ENCODE measurements at places on chromosomes 2 and 18.

GRCh38 chr2:84701880-84702279 lies 179.0 kb downstream of the TRABD2A start:
- DNase-seq = no peak

DNA sequence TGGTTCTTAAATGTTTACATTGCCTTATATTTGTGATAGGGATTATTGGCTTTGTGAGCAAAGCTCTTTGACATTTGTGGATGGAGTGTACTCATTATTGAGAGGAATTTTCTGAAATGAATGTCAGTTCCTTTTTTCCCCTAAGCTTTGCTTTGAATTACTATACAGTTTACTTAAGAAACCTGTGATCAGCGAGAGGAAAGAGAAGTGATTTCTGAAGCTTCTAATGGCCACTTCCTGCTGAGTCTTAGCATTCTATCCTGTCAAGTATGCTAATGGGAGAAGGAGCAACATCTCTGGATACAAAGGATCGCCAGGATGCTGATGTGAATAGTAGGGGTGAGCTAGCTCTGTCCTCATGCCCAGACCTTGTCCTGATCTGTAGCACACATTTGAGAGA lies 47.8 kb upstream of the MGAT5 start:
- no peak for DNase-seq

DNA sequence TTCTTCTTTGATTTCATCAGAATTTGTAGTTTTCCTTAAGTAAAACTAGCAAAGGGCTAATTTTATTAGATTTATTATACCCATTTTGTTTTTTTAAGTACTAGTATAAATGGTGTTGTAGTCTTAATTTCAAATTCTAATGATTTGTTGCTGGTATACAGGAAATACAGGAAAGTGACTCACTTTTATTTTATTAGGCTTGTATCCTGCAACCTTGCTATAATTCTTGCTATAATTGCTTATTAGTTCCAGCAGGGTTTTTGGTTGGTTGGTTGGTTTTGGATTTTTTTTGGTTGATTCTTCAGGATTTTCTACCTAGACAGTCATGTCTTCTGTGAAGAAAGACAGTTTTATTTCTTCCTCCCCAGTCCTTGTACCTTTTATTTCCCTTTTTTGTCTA lies 110.6 kb upstream of the IL1R2 start:
- no peak for DNase-seq

DNA sequence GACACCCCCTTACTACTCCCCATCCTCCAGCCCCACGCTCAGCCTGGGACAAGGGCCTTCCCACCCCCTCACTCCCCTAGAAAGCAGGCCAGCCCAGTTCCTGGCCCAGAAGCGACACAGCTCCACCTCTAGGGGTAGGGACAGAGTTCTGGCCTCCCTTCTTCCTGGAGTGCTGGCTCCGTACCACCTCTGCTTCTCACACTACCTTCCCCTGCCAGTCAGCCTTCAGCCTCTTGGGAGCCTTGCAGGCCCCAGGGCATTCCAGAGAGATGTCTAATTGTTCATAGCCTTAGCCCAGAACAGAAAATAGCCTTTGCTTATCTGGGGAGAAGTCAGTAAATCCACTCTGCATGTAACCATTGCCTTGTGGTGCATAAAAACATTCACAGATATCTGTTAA lies 13.1 kb upstream of the CATIP start:
- no peak for DNase-seq

GRCh38 chr2:204353823-204354222 lies 191.5 kb upstream of the PARD3B start:
- DNase-seq = no peak

GRCh38 chr2:17543848-17544247 lies 3.4 kb downstream of the VSNL1 start:
- no peak for DNase-seq

- no peak for DNase-seq
These were observed 66.3 kb downstream of the IRS1 start for GRCh38 chr2:226733189-226733858.

GRCh38 chr2:127877626-127878025 lies 8.1 kb downstream of the AMMECR1L start:
- no peak for DNase-seq

DNA sequence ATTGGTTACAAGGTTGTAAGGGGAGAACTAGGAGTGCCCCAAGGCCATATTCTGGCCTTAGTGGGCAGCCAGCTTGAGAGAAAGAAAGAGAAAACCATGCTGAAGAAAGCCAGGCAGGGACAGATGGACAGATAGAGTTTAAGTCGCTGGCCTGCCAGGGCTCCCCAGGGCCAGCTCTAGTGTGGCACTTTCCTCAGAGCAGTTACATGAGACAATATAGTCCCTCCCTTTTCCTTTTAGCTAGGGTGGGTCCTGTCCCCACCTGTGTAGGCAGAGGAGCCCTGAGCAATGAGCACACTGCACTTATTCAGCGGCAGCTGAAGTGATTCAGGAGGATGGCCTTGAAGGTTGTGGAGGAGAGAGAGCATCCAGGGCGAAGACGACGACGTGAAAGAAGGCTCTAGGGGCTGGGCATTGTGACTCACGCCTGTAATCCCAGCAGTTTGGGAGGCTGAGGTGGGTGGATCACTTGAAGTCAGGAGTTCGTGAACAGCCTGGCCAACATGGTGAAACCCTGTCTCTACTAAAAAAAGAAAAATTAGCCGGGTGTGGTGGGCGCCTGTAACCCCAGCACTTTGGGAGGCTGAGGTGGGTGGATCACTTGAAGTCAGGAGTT lies 152.0 kb upstream of the SLC1A4 start:
- no peak for DNase-seq

- DNase-seq = no peak
These were observed 38.3 kb upstream of the WDR75 start for GRCh38 chr2:189402932-189403331.

DNA sequence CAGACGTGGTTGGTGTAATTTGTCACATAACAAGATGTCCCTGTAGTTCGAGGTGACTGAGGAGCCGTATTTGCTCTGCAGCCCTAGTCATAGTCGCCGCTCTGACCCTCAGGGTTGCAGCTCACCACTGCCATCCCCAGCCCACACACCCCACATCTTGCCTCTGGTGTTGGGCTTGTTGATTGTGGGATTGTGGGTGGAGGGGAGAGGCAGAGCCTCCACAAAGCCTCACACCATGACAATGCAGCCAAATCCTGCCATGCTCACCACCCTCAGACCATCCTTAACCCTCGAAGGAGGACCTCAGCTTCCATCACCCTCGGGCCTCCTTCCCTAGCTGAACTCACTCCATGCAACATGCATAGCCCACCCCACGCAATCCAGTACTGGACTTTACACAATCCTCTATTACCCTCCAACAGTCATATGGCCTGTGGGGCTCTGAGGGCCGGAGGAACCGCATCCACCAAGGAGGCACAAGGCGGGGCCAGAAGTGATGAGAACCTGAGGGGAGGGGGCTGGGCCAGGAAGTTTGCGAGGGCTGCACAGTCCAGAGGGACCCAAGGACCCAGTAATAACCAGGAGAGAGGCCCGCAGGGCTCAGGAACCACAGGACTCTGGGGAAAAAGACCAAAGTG lies 11.6 kb downstream of the PKDCC start:
- DNase-seq = no peak

DNA sequence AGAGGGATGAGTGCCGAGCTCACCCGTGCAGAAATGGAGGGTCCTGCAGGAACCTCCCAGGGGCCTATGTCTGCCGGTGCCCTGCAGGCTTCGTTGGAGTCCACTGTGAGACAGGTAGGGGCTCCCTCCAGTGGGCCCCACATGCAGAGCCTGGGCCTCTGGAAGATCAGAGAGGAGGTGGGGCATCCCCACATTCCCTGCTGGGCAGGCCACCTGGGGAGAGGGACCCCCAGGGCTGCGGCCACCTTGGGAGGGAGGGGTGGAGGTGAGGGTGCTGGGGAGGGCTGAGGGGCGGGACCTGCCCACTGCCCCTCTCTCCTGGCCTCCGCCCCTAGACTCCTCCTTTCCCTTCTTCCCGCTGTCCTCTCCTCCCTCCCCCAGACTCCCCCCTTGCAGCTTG lies 38.5 kb downstream of the MTERF4 start:
- no peak for DNase-seq

- no peak for DNase-seq
These were observed 232.7 kb downstream of the AGAP1 start for GRCh38 chr2:235726554-235726953.

- peak; percentile 9 for DNase-seq
These were observed 78.8 kb upstream of the GAREM1 start for GRCh38 chr18:32549248-32550110.

DNA sequence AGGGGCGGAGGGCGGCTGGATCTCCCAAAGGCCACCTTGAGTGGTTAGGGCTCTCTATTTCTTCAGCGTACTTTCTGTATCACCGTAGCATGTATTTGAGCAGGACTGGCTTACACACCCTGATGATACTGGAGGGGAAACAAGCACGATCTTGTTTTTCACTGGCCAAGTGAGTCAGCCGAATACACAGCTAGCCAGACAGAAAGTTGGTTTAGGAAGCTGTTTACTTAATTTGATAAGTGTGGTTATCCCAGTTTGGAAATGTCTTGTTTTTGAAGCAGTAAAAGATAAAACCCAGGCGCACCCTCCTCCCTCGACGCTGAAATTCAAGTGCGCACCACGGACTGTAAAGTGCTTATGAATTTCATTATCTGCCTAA lies 582 bp downstream of the RIOK3 start:
- DNase-seq = peak; percentile 10

GRCh38 chr18:23306822-23307221 lies 146.3 kb upstream of the RIOK3 start:
- peak; percentile 48 for DNase-seq

- DNase-seq = no peak
These were observed 381.0 kb upstream of the CNTNAP5 start for GRCh38 chr2:123644053-123644452.

DNA sequence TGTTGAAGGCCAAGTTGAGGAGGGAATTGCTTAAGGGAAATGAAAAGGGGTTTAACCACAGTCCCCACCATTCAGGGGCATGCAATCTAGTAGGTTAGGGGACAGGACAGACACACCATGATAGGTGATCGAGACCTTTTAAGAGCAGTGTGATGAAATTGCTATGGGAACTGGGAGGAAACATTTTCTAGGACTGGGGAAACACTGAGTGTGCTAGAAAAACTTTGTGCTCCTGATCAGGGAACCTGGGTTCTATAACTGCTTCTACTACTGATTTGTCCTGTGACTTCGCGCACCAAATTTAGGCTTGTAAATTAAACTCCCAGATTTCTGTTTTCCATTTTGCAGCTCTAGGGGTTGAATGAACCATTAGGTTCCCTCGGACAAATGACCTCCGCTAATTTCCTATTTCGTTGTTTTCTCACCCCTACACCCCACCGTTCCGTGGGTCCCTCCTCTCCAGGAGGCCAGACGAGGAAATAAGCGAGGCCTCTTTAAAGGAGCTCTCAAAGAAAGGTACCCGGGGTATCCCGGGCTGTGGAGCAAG lies 371 bp upstream of the LCLAT1 start:
- no peak for DNase-seq

DNA sequence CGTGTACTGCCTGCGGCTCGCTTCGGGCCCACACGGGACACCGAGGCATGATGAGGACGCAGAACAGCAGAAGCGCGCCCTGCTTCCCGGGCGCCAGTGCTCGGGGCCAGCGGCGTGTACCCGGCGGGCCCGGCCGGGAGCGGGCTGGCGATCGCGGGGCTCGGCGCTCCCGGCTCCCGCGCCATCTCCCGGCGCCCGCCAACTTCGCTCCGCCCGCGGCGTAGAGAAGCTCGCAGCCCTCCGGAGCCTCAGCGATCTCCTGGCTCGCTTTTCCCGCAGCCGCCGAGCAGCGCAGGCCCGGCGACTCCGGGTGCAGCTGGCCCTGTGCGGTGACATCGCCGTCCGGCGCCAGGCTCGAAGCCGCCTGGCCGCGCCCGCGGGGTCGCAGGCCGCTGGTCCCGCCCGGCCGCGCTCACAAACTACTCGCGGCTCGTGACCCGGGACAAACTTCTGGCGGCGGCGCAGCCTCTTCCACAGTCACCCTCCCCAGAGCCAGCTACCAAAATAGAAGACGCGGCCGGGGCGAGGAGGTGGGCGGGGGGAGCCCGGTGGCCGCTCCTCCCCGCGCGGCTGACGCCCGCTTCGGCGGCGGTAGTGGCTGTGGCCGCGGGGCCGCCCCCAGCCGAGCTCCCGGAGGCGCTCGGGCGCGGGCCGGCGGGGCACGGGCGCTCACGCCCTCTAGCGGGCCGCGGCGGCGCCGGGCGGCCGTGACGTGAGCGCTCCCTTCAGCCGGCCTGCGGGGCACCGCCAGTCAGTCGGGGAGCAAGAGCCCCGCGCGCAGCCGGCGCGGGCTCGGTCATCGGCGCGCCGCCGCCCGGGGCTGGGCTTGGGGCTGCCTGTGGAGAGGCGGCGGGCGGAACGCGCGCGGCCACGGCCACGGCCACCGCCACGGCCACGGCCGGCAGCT lies at the start of gene PTPRM:
PTPRM (plus strand) TSS at position 750 of the 907 bp plus-strand sequence. CDS start 503 bp downstream, outside the sequence.
- DNase-seq = peak; percentile 46

Data from effector memory CD8-positive, alpha-beta T cell (primary cell).